Lung (tissue), 17 donors: ENCODE measurements at places on chromosomes 6 and 20. TPM values are rescaled to one million over a fixed set of nuclear protein-coding genes. Genes with fewer than 3 reads are reported as not detected.

The FKBP1A gene
- total RNA-seq: 145 TPM

The RCAN2 gene
- 4.7 TPM for total RNA-seq

The PLEKHG1 gene
- total RNA-seq: 40.0 TPM

The PANK2 gene
- 39.6 TPM for total RNA-seq

The SLC17A3 gene
- total RNA-seq: not detected

- peaks cover 21% of the 10 kb centered on the region for H3K4me1 ChIP-seq
- H3K27me3 ChIP-seq: no peaks in the 10 kb centered on the region
- H3K27ac ChIP-seq: no peak overlapping the region
- peak; percentile 82 for DNase-seq
- H3K36me3 ChIP-seq: no peaks in the 10 kb centered on the region
Measured at GRCh38 chr6:37547564-37548061, 47.9 kb upstream of the CCDC167 start.

DNA sequence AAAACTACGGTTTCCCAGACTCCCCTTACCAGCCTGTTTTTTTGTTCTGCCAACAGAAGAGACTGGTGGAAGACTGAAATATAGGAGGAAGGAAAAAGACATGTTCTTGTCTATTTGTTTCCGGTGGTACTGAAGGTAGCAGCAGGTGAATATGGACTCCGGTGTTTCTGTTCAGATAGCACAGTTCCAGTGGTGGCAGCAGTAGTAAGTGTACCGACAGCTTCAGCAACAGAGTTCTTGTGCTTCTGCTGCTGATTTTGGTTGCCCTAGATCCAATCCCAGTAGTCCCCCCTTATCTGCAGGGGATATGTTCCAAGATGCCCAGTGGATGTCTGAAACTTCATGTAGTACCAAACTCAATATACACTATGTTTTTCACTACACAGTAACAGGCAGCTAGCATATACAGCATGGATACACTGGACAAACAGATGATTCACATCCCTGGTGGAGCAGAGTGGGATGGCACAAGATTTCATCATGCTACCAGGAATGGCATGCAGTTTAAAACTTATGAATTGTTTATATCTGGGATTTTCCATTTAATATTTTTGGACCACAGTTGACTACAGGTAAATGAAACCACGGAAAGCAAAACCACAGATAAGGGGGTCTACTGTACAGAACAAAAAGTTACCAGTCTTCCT lies 301.8 kb downstream of the BTBD9 start:
- H3K4me3 ChIP-seq: no peak overlapping the region
- H3K27me3 ChIP-seq: no peaks in the 10 kb centered on the region
- no peak overlapping the region for H3K27ac ChIP-seq
- no peak for DNase-seq
- H3K36me3 ChIP-seq: no peaks in the 10 kb centered on the region

- DNase-seq: no peak
- H3K27me3 ChIP-seq: no peaks in the 10 kb centered on the region
- no peak overlapping the region for H3K27ac ChIP-seq
- H3K4me1 ChIP-seq: no peaks in the 10 kb centered on the region
- H3K36me3 ChIP-seq: no peaks in the 10 kb centered on the region
- H3K4me3 ChIP-seq: no peak overlapping the region
Measured at GRCh38 chr6:136535017-136535765, 15.0 kb downstream of the MAP7 start.

DNA sequence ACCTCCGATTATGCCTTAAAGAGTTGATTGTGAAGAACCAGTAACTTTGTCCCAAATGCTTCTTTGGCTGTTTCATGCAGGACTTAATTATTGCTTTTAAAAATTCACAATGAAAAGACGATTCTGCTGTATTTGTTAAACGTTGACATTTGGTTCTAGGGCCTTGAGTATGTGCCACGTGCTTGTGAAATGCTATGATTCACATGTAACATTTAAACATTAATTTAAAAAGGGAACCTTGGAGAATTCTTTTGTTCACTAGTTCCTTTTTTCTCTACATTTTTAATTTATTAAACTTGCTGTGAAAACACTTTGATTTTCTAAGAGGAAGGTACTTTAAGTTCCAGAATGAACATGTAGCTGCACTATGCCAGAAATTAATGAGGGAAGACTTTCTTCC lies 9.5 kb downstream of the GZF1 start:
- peaks cover 3% of the 10 kb centered on the region for H3K4me1 ChIP-seq
- H3K4me3 ChIP-seq: no peak overlapping the region
- peaks cover 40% of the 10 kb centered on the region for H3K36me3 ChIP-seq

- H3K4me3 ChIP-seq: no peak overlapping the region
- H3K4me1 ChIP-seq: no peaks in the 10 kb centered on the region
- peak; percentile 13 for DNase-seq
- H3K27ac ChIP-seq: no peak overlapping the region
Measured at GRCh38 chr6:40359808-40360207, 227.4 kb downstream of the LRFN2 start.

GRCh38 chr6:119294984-119295383 lies 54.6 kb downstream of the MAN1A1 start:
- no peak overlapping the region for H3K4me3 ChIP-seq
- no peak for DNase-seq
- H3K36me3 ChIP-seq: peaks cover 2% of the 10 kb centered on the region
- H3K27me3 ChIP-seq: no peaks in the 10 kb centered on the region
- H3K27ac ChIP-seq: no peak overlapping the region
- H3K4me1 ChIP-seq: peaks cover under 1% of the 10 kb centered on the region

DNA sequence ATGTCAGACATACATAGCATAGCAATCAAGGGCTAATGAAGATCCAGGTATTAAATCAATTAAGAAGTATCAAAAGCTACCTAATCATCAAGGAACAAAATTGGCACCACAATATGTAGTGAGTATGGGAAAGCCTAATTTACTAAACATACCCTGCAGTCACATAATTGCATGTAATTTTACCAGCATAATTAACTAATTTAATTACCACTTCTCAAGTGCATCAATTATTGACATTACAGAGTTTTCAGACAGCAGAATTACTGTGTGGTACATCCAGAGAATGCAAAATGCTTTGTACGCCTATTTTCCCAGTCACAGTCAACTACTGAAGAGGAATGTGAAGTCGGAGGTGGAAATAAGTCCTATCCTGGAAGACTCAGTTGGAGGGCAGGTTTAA lies 279.0 kb upstream of the ID4 start:
- H3K4me1 ChIP-seq: no peaks in the 10 kb centered on the region
- H3K4me3 ChIP-seq: no peak overlapping the region
- no peak for DNase-seq
- H3K27ac ChIP-seq: no peak overlapping the region
- H3K27me3 ChIP-seq: no peaks in the 10 kb centered on the region

DNA sequence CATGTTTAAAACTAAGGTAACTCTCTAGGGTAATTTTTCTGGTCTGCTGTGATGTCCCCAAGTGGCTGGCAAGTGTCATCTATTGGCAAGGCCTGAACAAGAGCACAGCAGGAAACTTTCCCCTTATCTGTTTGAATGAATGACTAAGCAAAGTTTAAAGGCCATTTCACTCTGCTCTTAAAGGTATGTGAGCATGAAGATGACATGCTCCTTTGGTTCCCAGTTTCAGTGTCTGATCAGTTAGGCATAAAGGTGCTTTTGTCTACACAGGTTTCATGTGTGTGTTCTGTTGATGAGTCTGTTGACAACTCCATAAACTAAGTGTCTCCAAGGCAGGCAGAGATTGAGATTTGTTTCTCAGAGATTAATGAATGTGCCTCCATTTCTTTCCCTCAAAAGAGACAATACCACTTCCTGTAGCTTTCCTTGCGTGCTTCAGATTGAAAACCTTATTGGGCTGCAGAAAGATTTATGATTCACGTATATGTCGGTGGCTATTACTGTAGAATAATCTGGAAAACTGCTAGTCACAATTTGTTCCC lies 83.9 kb downstream of the MAP3K7 start:
- no peaks in the 10 kb centered on the region for H3K36me3 ChIP-seq
- H3K27ac ChIP-seq: no peak overlapping the region
- no peaks in the 10 kb centered on the region for H3K27me3 ChIP-seq
- DNase-seq: no peak
- H3K4me3 ChIP-seq: no peak overlapping the region
- H3K4me1 ChIP-seq: no peaks in the 10 kb centered on the region

GRCh38 chr6:135953818-135954217 lies 102.3 kb downstream of the PDE7B start:
- H3K36me3 ChIP-seq: no peaks in the 10 kb centered on the region
- no peak for DNase-seq
- H3K4me3 ChIP-seq: no peak overlapping the region
- no peaks in the 10 kb centered on the region for H3K27me3 ChIP-seq

- H3K27ac ChIP-seq: no peak overlapping the region
- no peaks in the 10 kb centered on the region for H3K27me3 ChIP-seq
- H3K4me1 ChIP-seq: no peaks in the 10 kb centered on the region
- no peak for DNase-seq
- no peak overlapping the region for H3K4me3 ChIP-seq
- no peaks in the 10 kb centered on the region for H3K36me3 ChIP-seq
Measured at GRCh38 chr6:75188221-75188925, 17.5 kb downstream of the COL12A1 start.

DNA sequence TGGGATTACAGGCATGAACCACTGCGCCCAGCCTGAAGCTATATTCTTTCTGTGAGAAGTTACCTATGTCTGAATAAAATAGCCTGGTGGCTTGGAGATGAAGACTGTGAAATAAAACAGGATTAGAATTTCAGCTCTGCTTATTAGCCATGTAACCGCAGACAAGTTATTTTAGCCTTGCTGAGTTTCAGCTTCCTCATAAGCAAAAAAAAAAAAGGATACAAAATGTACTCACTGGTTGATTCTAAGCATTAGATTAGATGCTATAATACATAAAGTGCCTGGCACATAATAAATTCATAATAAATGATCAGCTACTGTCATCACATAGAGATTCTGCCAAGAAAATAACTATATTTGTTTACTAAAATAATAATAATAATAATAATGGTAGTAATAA lies 98.8 kb downstream of the EPB41L2 start:
- DNase-seq: no peak
- H3K4me1 ChIP-seq: peaks cover 53% of the 10 kb centered on the region
- no peak overlapping the region for H3K27ac ChIP-seq
- no peak overlapping the region for H3K4me3 ChIP-seq
- no peaks in the 10 kb centered on the region for H3K36me3 ChIP-seq

DNA sequence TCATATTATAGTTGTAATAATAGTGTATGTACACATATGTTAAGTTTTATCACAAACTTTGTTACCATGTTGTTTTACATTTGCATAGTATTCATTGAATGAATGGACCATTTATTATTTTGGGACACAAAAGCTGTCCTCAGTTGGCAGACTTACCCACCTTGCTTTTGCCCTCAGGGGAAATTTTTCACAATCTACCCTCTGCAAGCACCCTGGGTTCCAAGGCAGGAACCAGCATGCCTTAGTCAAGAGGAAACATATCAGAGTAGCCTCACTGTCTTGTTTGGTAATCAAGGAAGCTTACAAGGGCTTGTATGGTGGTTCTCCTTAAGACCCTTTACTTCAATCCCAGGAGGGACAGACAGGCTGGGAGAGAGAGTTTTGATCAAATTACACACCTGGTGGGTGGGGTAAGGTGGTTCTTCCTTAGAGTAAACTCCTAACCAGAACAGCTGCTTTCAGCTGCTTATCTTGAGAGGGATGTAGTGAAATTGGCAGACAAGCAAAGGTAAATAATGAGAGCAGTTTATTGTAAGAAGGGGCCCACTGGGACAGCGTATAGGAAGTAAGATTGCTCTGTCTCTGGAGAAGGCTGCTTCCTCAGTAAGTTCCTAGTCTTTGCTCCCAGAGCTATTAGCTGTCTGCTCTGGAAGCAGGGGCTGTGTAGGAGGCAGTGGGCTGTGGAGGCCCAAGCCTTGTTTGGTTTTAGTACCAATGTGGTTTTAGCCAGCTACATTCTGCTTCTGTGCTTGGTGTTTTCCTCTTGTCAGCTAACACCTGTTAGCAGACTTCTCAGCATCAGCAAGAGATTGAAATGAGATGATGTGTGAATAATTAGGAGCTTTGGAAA lies 31.1 kb downstream of the BRPF3 start:
- no peak overlapping the region for H3K27ac ChIP-seq
- peaks cover 48% of the 10 kb centered on the region for H3K36me3 ChIP-seq
- DNase-seq: no peak
- H3K4me1 ChIP-seq: no peaks in the 10 kb centered on the region

GRCh38 chr6:296151-297122 lies 4.2 kb downstream of the DUSP22 start:
- H3K4me1 ChIP-seq: peaks cover 2% of the 10 kb centered on the region
- H3K27ac ChIP-seq: no peak overlapping the region
- peak; percentile 78 for DNase-seq

GRCh38 chr6:106279179-106279578 lies 46.4 kb downstream of the ATG5 start:
- no peak for DNase-seq
- H3K27me3 ChIP-seq: no peaks in the 10 kb centered on the region
- H3K27ac ChIP-seq: no peak overlapping the region
- no peak overlapping the region for H3K4me3 ChIP-seq
- H3K4me1 ChIP-seq: no peaks in the 10 kb centered on the region
- peaks cover 2% of the 10 kb centered on the region for H3K36me3 ChIP-seq

- no peak for DNase-seq
- H3K4me3 ChIP-seq: no peak overlapping the region
- H3K27ac ChIP-seq: no peak overlapping the region
- H3K4me1 ChIP-seq: no peaks in the 10 kb centered on the region
- no peaks in the 10 kb centered on the region for H3K27me3 ChIP-seq
Measured at GRCh38 chr20:54122189-54122588, 51.6 kb downstream of the CYP24A1 start.

GRCh38 chr6:8130399-8130798 lies 28.1 kb upstream of the EEF1E1 start:
- H3K4me3 ChIP-seq: no peak overlapping the region
- H3K27me3 ChIP-seq: no peaks in the 10 kb centered on the region
- no peak for DNase-seq
- H3K36me3 ChIP-seq: no peaks in the 10 kb centered on the region
- H3K4me1 ChIP-seq: no peaks in the 10 kb centered on the region

DNA sequence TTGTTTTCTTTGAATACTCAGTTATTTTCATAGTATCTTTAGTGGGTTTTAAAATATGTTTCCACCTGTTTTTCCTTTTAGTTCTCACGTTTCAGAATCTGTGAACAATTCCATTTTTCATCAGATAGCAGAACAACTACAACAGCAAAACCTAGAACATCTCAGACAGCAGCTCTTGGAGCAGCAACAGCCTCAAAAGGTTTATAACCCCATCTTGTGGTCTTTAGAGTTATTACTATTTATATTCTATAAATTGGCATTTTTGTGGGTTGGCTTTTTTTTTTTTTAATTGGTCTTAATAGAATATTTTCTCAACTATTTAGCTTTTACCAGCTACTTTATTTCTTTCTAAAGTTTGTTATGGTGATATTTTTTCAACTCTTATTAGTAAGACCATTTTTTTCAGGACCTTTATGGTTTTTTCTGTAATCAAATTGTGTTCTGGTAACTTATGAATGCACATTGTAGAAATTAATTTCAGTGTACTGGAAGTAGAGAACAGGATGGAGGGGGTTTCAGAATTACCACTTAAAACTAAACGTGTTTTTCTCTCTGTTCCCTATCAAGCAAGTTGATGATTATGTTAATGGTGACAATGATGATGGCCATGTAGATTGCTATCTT lies 72.2 kb downstream of the SCAF8 start:
- no peaks in the 10 kb centered on the region for H3K4me1 ChIP-seq
- no peak overlapping the region for H3K27ac ChIP-seq
- H3K4me3 ChIP-seq: no peak overlapping the region
- no peak for DNase-seq
- peaks cover 4% of the 10 kb centered on the region for H3K36me3 ChIP-seq
- H3K27me3 ChIP-seq: no peaks in the 10 kb centered on the region

GRCh38 chr6:36290668-36291620 lies 21.1 kb downstream of the PNPLA1 start:
- H3K27me3 ChIP-seq: no peaks in the 10 kb centered on the region
- no peak overlapping the region for H3K27ac ChIP-seq
- no peak for DNase-seq
- no peaks in the 10 kb centered on the region for H3K4me1 ChIP-seq
- H3K36me3 ChIP-seq: no peaks in the 10 kb centered on the region

- H3K27me3 ChIP-seq: no peaks in the 10 kb centered on the region
- peaks cover 8% of the 10 kb centered on the region for H3K4me1 ChIP-seq
- peak; percentile 89 for DNase-seq
Measured at GRCh38 chr6:161254464-161255253, 19.2 kb downstream of the AGPAT4 start.
